Body of pancreas (tissue), 4 donors: ENCODE measurements at places on chromosomes 7 and 10.

- DNase-seq, result no peak
Observed at GRCh38 chr10:46517541-46517940, 38.9 kb downstream of the GPRIN2 start.

DNA sequence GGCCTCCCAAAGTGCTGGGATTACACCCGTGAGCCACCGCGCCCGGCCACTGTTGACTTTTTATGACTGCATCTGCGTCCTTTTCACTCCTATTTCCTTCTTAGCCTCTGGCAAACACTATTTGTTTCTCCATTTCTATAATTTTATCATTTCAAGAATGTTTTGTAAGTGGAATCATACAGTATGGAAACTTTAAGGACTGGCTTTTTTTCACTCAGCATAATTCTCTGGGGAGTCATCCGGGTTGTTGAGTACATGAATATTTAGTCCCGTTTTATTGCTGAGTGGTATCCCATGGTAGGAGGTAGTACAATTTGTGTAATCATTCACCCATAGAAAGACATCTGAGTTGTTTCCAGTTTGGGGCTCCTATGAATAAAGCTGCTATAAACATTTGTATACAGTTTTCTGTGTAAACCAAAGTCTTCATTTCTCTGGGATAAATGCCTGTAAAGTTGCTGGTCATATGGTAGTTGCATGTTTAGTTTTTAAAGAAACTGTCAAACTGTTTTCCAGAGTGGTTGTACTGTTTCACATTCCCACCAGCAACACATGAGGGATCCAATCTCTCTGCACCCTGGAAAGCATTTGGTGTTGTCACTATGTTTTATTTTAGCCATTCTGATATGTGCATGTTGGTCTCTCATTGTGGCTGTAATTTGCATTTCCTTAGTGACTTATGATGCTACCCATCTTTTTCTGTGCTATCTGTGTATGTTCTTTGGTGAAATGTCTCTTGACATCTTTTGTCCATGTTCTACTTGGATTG lies 139.6 kb upstream of the EEPD1 start:
- DNase-seq, result no peak

DNA sequence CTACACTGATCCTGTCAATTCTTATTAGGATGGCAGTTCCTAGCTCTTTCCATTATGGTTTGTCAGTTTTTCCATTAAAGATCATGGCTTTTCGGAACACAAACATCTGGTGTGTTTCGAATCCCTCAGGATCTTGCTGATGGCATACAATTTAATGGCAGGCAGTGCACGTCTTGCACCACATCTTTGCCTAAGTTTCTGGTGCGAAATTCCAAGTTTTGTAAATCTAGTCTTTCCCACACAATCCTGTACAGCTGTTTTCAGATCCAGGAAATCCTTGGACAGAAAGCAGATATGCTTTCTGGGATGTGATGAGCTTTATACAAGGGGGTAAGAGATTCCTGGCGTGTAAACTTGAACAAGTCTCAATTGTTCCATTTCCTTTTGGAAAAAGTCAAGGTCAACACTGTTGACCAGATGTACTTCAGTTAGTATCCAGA lies 224.3 kb upstream of the PHYHIPL start:
- DNase-seq, result no peak

DNA sequence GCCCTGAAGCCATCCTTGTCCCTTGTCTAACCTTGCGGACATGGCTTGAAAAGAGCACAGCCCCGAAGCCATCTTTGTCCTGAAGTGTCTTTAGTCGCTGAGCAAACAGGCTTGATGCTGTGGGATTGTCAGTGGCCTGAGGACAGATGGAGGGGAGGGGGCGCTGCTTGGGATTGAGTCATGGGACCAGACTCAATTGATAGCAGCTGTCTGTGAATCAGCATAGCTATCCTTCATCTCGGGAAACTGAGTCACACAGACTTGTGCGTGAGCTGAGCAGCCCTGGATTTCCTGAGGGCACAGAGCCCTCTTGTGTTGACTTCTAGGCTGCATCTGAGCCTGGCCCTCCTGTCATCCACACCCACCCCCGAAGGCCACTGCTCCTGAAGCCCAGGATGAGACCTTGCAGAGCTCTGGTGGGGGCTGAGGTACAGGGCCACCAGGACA lies 14.4 kb downstream of the MYO1G start:
- no peak for DNase-seq

GRCh38 chr7:131151034-131151433 lies 176.6 kb upstream of the MKLN1 start:
- DNase-seq, result no peak

DNA sequence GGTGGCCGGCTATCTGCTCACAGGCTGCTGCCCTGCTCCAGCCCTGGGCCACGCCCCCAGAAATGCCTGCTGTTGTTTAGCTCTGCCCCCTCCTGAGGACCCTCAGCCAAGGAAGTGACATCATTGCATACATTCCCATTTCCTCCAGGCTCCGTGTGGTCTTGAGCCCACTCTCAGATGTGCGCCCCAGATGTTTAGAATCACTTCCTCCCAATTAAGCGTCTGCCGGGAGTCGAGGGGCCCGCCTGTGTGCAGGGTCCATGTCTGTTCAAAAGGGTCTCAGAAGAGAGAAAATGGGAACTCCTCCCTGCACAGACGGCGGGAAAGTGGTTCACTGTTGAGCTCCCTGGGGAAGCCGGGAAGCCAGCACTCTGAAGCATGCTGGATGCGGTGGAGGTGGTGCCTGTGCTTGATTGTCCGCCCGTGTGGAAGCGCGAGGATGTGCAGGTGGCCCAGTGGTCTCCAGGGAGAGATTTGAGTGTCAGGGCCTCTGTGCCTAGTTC lies 116.9 kb upstream of the PPIF start:
- no peak for DNase-seq

DNA sequence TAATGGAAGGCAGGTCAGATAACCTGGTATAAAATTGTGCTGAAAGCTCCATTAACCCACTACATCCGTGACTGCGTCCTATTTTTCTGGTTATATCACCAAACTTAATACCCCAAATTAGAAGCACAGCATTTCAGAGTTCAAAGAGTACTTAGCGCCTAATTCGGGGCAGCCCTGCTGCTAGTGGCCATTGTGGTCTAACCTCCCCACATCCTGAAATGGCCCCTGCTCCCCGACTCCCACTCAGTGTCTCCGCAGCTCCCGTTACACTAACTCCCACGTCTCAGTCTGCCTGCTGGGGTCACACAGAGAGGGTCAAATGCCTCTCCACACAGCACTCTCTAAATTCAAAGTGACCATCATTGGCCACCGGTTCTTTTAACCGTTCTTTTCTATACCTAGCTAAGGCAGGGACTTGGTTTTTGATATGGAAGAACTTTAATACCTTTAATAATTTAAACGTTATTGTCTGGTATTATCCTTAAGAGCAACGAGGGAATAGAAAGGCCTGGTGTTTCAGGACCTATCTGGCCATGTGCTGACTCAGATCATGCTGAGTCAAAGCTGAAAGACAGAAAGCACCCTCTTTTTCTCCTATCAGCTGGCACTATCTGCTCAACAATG lies 117.1 kb downstream of the KMT2E start:
- no peak for DNase-seq

DNA sequence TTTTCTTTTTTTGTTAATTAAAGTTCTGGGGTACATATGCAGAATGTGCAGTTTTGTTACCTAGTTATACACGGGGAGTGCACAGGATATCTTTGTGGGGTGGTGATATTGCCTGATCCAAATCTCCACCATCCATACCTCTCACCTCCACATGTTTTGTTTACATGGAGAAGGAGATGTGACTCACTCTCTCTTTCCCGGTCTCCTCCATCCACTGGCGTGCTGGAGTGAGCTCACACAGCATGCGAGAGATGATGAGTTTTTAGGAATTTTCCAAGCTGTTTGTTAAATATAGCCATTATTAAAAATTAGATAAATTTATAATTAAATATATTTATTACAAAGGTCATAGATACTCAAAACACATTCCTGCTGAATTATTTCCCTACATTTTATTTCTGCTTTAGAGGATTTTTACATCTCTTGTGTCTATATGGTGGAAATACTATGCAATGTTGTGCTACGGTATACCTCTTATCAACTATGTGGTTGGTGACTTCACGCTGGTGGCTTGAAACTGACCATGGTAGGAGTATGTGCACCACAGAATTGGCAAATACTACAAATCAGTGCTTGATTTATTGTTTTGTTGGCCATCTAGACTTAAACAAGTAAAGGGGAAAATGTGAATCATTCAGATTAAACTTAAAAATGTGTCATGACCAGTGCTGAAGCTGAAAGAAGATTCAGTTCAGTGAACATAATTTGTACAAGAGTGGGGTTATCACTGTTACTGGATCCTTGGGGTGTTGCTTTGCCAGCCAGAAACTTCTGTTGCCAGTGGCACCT lies 107.9 kb upstream of the FAM180A start:
- no peak for DNase-seq

GRCh38 chr10:3054851-3055199 lies 12.5 kb upstream of the PFKP start:
- DNase-seq, result no peak

DNA sequence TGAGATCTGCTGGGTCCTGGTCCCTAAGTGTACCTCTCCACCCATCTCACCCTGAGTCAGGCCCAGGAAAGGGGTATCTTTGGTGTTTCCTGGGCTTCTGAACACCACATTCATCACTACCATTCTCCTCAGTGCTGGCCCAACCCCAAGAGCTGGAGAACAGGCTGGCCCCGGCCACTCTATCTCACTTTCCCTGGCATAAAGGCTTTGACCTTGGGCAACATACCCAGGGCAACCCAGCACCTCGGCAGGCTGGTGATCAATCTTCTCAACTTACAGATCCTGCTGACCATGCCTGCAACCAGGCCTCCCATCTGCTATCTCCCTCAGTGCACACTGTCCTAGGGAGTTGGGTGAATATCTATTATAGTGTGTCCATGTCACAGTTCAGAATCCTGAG lies 2.1 kb downstream of the VSIR start:
- peak; percentile 71 for DNase-seq

DNA sequence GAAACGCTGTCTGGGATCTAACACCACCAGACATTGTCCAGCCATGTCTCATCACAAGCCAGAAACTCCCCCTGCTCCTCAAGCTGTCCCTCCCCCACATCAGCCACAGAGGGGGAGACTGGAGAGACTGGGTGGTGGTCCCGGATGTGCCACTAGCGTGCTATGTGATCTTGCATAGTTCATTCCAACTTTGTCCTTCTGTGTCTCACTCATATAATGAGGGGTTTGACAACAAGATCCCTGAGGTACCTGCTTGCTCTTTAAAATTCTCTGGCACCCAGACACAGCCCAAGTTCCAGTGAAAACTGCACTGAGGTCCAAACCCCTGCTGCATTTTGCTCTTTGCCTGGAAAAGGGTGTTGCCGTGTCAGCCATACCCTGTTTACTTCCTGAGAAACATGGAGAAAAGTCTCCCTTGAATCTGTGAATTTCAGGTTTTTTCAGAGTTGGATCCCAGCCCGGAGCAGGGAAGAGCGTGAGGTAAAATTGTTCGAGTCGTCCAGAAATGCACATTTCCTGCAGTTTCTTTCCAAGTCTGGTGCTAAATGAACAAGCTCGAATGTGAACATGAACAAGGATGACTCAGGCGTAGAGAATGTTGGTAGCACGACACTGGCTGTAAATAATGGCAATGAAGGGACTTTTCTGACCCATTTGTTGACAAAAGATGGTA lies 156.6 kb downstream of the CCDC3 start:
- DNase-seq, result peak; percentile 30

GRCh38 chr10:70007116-70007820 lies 45.4 kb upstream of the MACROH2A2 start:
- DNase-seq, result no peak

GRCh38 chr10:129958148-129958628 lies 5.9 kb downstream of the EBF3 start:
- DNase-seq, result no peak

DNA sequence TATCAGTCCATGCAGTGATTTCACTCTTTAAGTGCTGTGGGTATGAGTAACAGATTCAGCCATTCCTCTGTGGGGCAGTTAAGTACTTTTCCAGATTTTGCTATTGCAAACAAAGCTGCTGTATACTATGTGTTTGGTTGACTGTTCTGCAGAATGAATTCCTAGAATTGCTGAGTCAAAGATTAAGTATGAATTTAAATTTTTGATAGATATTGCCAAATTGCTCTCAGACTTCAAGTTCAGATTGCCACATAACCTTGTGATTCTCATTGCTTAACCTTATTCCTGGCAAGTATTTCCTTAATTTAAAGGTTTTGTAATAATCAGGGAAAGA lies 21.6 kb upstream of the SAR1A start:
- DNase-seq, result no peak

GRCh38 chr10:98107644-98108430 lies 26.6 kb upstream of the R3HCC1L start:
- DNase-seq, result no peak

GRCh38 chr7:45293295-45293942 lies 135.8 kb downstream of the RAMP3 start:
- DNase-seq, result no peak

- no peak for DNase-seq
Observed at GRCh38 chr10:99331207-99331803, 2.1 kb downstream of the CNNM1 start.

- DNase-seq, result no peak
Observed at GRCh38 chr10:96646301-96646700, 59.5 kb upstream of the TM9SF3 start.

- no peak for DNase-seq
Observed at GRCh38 chr7:136058546-136058945, 81.4 kb upstream of the MTPN start.

- DNase-seq, result no peak
Observed at GRCh38 chr7:69871213-69871885, 273.1 kb downstream of the AUTS2 start.

- no peak for DNase-seq
Observed at GRCh38 chr10:97341416-97341815, 6.9 kb upstream of the FRAT2 start.

DNA sequence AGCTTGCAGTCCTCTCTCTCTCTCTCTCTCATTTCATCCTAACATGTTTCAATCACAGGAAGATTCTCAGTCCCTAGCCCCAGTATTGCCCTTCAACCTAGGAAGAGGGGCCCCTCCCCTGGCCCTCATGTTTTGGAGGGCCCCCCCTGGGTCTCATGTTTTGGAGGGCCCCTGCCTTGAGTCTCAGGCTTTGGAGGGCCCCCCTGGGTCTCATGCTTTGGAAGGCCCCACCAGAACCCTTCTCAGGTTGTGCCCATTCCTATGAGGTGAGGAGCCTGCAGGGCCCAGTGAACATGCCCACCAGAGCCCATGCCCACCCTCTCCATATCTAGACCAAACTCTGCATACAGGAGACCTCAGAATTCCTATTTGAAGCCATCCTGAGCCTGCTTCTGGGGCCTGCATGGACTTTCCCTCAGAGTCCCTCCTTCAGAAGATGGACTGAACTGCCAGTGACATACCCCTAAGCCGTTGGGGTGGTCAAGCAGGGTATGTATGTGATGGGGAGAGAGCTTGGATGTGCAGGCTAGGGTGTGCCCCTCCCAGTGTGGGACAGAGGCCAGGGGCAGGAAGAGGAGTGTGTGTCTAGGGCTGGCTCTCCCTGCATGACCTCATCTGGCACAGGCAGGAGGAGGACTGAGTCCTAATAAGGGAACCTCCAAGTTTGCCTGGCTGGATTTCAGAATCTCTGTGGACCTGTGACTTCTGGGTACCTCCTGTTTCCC lies 8.1 kb upstream of the VDAC2 start:
- DNase-seq, result no peak

- peak; percentile 32 for DNase-seq
Observed at GRCh38 chr7:135368416-135369186, 135.0 kb downstream of the STRA8 start.
